ENCODE measurements at places on chromosomes 13 and 19.

GRCh38 chr13:105058517-105058916 is 1476.9 kb downstream of the EFNB2 start:
- no peak for DNase-seq

DNA sequence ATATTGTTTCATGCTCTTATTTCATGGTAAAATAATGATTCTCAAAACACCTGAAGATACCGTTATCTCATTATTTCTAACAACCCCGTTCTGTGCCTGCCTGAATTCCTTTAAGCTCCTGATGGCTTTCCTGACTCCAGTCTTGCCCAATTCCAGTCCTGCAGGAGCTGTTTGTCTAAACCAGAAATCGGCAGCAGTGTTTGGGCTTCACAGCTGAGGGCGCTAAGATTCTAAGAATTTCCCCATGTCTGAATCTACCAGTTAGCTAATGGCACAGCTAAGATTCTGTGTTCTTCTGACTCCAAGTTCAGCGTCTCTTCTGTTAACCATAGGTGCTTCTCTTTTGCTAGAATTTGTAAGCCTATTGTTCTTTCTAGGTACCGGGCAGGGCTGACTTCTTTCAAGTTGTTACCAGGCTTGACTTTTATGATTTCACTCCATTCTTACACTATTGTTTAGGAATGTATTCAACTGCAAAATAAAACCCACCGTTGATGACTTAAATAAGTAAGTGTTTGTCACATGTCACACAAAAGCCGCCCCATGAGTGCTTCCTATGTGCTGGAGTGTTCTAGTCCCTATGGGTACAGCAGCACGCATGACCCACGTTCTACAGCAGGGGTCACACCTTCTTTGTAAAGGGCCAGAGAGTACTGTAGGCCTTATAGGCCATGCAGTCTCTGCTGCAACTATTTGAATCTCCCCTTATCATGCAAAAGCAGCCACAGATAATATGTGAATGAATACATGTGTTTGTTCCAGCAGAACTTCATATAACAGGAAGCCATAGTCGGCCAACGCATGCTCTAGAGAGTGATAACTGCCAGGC is 168.3 kb upstream of the RNF113B start:
- no peak for DNase-seq

DNA sequence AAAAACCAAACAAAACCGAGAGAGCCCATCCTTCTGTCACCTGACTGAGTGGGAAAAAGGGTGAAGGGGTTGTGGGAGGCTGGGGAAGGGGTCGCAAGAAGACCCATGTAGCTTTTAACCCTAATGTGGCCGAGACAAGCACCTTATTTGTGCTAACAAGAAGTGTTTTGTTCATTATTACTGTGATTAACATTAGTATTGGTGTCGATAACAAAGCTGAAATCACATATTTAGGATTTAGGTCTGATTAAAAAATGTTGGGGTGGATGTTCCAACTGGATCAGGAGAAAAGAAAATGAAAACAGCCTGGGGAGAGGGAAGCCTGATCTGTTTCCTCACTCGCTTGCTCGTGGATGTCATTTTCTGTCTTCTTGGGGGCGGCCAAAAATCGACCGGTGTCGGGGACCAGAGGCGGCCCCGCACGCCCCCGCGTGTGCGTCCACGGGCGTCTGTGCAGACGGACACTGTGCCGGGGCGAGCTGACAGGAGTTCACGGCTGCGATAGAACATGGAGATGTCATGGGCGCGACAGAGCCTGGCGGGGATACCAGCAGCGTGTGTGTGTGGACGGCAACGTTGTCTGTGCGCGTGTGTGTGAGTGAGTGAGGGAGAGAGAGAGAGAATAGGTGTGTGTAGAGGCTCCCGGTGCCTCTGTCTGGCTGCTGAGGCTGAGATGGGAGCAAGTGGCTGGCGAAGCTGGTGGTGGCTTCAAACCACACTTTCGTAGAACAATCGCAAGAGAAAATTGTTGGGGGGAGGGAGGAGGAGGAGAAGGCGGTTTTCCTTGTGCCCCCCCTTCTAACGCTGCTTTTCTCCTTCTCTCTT is 29.1 kb downstream of the NFIX start:
- DNase-seq = no peak

- no peak for DNase-seq
Measured at GRCh38 chr13:46629811-46630413, 76.9 kb downstream of the LRCH1 start.

- no peak for DNase-seq
Measured at GRCh38 chr13:51156648-51157047, 45.6 kb upstream of the C13orf42 start.

GRCh38 chr13:33110713-33111413 is 94.6 kb downstream of the KL start:
- no peak for DNase-seq

- no peak for DNase-seq
Measured at GRCh38 chr19:41932720-41933332, 4.6 kb upstream of the ERFL start.

DNA sequence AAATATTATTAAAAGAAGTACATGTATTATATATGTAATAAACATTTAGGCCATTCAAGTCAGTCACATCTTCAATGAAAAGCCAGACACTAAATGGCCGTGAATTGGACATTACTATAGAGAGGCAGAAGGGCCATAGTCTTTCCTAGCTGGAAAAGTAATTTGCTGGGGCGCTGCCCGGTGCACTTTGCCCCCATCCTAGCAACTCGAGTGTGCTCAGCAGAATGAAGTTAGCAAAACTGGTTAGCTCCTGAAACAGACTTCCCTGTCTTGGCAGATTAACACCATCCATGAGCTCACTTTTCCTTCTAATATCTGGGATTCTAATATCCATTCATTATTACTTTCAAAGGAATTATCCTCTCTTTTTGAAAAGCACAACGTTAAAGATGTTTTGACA is 2.8 kb upstream of the SPRYD7 start:
- no peak for DNase-seq
